ENCODE measurements at places on chromosomes 2 and 18.

GRCh38 chr18:57579934-57580333 is 6.6 kb downstream of the FECH start:
- no peak for DNase-seq

- no peak for DNase-seq
Observed at GRCh38 chr2:168514692-168515091, 58.6 kb downstream of the CERS6 start.

GRCh38 chr2:85791704-85792565 is 38.1 kb downstream of the ATOH8 start:
- no peak for DNase-seq

DNA sequence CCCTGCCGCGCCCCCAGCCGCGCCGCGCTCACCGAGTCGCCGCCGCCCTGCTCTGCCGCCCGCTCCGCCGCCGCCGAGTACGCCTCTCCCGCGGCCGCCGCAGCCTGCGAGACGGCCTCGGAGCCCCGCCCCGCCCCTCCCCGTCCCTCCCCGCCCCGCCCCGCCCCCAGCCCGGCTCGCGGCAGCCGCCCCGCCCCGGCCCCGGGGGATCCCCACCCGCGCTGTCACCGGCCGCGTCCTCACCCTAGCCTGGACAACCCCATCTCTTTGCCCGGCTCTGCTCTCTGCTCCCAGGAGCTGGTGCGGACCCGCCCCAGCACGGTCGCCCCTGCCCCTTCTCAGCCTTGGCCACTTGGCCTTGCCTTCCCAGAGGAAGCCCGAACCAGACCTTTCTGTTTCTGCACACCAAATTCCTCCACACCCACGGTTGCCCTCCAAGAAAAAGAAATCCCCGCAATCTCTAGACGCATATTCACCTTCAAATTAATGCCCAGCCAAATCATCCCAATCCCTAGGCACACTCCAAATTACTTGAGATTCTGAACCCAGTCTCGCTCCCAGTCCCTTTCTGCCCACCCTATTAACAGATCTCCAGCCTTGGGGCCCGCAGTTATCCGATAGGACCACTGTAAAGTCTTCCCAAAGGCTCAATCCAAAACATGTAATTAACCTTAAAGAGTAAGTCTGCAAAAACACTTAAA is at the start of gene CYRIA:
TSS of gene CYRIA (minus strand) at position 87 of the 701 bp plus-strand sequence. CDS start 77,715 bp downstream, outside the sequence.
- DNase-seq: peak; percentile 8

DNA sequence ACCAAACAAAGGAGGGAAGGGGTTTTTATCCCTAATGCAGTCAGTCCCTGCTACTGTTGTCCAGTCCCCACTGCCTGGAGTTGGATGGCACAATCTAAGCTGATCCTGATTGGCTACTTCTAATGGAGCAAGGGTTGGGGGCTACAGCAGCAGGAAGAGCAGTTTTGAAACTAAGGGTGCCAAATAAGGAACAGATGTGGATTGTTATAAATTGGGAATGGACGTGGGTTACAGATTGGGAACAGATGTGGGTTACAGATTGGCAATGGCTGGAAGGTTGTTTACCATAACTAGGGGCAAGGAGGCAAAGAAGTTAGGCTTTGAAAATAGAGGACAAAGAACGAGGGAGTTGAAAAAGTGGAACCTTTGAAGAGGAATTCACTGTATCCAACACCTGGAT is 16.0 kb upstream of the PROM2 start:
- no peak for DNase-seq

- DNase-seq: no peak
Observed at GRCh38 chr2:228828397-228828796, 442.7 kb downstream of the PID1 start.

- no peak for DNase-seq
Observed at GRCh38 chr18:62878305-62878704, 163.0 kb downstream of the PHLPP1 start.

DNA sequence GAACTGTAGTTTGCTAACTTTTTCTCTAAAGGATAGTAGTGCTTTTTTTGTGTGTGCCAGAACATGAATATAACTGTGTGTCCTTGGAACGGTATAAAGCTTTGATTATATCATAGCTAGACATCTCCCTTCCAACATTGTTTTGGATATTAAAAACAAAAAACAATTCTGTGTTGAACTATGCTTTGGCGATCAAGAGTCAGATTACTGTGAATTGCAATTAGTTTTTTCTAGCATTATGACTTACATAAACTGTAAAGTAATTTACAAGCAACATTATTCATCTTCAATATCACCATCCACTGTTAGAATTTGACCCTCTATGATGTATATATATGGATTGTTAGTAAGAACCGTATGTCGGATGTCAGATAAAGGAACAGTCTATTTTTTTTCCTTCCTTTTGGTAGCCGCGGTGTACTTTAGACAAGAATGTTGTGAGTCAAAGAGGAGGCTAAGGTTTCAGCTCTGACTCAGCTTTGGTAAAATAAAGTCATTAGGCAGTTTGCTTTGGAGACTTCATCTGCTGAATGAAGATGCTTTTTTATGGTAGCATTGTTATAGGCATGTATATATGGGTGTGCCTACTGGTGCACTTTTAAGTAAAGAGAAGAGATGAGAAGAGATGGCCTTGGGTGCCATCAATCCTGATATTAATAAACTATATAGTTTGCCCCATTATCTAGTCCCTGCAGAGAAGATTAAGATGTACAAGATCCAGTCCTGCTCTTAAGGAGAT is 76.4 kb downstream of the LTBP1 start:
- DNase-seq: no peak

GRCh38 chr2:181380581-181380980 is 76.6 kb upstream of the ITGA4 start:
- DNase-seq: no peak

DNA sequence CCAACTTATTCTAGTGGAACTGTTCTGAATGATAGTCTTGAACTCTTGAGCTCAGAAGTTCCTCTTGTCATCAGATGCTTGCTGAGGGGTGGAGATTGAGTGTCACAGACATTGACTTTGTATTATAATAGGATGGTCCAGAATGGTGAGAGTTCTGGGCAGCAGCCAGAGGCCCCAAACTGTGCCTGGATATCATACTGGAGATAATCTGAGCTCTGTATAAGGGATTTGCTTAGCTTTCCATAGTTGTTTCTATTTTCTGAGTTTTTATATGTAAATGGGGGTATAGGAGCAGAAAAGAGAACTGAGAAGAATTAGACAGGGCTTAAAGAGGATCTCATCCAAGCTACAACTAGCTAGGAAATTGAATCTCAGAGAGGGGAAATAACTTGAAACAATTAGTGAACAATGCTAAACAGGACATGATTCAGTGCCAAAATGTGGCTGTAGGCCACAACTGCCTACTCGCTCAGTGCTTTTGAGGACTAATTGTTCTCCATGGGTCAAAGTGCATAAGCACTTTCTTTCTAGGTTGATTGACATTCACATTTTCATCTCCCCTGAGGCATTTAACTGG is 10.1 kb upstream of the LCLAT1 start:
- no peak for DNase-seq

DNA sequence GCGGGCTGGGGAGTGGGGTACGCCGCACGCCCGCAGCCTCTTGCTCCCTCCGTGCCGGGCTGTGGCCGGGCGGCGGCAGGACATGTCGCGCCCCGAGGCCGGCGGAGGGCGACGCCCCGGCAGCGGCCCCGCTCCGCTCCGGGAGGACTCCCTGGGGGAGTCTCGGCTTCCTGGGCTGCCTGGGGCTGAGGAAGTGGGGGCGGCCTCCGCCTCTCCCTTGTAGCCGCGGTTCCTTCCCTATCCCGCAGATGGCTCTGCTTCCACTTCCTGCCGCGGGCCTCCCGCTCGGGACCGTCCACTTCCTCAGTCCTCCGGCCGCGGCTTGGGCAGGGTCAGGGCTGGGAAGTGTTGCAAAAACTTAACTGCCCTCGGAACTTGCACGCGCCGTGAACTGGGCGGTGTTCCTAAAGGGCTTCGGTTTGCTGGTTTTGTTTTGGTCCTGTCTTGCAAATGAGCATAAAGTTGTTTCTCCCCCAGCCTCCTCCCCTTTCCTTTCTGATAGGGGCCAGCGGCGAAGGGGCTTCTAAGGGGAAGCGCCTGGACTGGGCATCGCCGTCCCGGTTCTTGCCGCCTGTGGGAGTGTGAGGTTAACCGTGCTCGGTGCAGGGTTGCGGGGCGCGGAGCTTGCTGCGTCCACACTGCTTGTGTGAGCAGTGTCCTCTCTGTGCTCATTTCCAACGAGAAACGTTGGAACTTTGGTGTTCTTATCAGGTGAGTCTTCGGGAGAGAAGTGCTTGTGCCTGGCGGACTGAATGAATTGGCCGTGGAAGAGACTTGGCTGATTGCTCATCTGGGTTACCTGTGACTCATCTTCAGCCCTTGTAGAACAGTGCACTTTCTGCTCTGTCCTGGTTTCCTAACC is 600 bp downstream of the RALB start:
- DNase-seq: peak; percentile 40

DNA sequence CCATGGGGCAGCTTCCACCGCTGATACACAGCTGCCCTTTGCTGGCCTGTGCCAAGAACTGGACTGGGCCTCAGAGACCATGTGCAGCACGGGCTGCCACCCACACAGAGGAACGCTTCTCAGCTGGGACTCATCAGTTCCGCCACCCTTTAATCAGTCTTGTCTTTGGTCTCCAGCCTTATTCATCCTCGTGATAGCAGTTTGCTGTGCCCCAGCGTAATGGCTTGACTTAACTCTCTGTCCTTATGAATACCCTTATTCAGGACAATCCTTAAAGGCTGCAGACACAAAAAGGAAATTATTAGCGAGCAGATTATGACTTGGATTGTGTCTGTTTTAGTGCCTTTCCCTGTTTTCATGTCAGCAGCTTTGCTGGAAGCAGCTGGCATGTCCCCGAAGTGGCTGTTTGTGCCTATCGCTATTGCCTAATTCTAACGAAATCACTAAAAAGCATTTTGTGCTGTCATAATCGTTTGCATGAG is 108.9 kb upstream of the DAPL1 start:
- DNase-seq: no peak

DNA sequence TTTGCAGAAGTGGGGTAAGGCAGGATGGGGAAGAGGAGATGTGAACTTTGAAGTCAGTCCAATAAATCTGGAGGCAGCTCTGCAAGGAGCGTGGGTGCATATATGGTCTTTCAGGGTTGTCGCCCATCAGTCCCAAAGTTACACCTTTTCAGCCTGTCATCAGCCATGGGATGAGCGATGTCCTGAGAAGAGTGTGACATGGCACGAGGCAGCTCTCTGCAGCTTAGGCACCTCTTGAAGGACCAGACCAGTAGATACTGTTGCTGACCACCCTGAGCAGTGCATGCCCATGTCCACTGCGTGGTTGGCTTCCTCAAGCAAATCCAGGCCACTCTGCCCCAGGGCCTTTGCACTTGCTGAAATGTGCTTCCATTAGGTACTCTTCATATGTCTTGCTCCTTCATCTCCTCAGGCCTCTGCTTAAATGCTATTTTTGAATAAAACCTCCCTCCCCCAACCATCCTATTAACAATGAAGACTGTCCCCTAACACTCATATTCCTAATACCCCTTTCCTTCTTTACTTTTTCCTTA is 171.7 kb downstream of the ACTR3 start:
- no peak for DNase-seq

DNA sequence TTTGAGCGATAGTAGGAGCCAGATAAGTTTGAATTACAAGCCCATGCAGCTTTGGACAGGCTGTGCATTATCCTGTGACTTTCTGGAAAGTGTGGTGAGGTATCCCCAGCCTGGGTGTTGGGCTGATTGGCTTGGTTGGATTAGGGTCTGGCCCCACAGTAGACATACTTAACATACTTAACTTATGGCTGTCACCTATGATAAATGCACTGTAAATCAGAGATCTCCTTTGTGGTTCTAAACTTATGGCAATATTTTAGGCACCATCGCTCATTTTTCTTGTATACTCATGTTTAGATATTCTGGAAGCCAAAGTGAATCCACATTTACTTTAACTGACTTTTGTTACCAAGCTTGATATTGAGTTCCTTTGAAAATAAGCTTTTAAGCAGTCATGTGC is 54.8 kb downstream of the SPTBN1 start:
- no peak for DNase-seq

DNA sequence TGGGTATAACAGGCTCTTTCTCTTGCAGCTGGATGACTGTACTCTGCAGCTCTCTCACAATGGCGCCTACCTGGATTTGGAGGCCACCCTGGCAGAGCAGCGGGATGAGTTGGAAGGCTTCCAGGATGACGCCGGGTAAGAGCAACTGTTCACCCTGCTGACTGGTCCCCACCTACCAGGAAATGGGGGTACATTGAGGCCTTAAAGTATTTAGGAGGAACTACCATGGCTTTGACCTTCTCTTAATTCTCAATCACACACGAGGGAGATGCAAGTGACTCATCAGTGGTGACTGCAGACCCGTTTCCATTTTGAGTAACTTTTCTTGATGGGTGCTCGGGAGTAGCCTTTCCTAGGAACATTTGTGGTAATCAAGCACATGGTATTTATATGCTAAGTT is 58.0 kb downstream of the FHOD3 start:
- no peak for DNase-seq

- DNase-seq: no peak
Observed at GRCh38 chr18:68439642-68440041, 275.3 kb downstream of the TMX3 start.

DNA sequence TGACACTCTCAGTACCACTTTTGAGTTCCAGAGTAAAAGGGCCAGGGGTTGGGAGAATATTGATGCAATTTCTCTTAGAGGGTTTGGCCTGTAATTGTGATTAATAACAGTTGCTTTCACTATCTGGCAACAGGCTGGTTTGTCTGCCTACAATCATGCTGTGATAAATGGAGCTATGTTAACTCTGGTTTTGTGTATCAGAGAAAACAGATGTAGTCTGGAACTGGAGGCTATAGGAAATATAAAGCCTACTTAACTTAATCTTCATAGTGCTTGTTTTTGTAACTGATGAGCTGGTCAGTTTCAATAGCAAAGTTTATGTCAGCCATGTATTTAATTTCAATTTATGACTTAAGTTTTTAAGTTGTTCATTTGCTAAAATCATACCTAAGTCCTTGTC is 138.0 kb downstream of the AGPS start:
- DNase-seq: no peak

- DNase-seq: no peak
Observed at GRCh38 chr2:227545990-227546389, 52.7 kb upstream of the SCYGR2 start.

DNA sequence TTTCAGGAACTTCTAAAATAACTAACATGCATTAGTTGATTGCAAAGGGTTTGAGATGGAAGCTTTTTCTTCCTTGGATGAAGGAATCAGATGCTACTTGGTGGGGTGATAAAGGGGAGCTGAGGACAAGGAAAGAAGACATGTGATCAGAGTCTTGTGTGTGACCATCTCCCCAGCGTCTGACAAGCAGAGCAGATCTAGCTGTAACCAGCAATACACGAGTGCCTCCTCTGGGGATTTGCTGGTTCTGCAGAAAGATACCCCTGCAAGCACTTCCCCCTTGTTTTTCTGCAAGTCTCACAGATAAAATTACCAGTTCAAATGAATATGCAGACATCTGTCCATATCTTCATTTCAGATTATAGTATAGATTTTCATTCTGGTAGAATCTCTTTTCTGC is 2.7 kb downstream of the CDH7 start:
- no peak for DNase-seq

- DNase-seq: no peak
Observed at GRCh38 chr18:63183378-63183777, 136.2 kb downstream of the BCL2 start.

- no peak for DNase-seq
Observed at GRCh38 chr2:192741889-192742288, 547.2 kb upstream of the TMEFF2 start.

Measured in CD4-positive, alpha-beta T cell treated with Interleukin-4 for 4 hours (primary cell).